ENCODE measurements at places on chromosomes 1 and 21.

GRCh38 chr1:91123773-91124172 lies 101.9 kb upstream of the ZNF644 start:
- no peak for DNase-seq

GRCh38 chr1:147077523-147077922 lies 94.7 kb downstream of the PRKAB2 start:
- no peak for DNase-seq

DNA sequence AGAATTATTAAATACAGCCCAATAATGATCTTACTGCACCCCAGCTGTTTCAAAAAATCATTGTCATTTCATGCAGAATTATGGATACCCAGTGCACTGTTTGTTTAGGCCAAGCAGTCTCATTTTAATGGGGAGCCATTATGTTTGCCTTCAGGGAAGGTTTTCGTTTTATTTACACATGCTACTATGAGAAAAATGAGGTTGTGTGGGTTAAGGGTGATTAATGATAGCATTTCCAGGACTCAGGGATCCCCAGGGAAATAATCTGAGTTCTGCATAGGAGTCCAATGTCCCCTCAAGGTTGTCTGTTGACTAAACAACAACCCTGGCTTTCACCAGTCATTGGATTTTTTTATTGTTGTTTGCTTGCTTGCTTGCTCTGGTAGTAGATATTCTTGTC lies 71.0 kb upstream of the ZP4 start:
- no peak for DNase-seq

- DNase-seq = no peak
These were observed 576.0 kb downstream of the KIF26B start for GRCh38 chr1:245730801-245731200.

DNA sequence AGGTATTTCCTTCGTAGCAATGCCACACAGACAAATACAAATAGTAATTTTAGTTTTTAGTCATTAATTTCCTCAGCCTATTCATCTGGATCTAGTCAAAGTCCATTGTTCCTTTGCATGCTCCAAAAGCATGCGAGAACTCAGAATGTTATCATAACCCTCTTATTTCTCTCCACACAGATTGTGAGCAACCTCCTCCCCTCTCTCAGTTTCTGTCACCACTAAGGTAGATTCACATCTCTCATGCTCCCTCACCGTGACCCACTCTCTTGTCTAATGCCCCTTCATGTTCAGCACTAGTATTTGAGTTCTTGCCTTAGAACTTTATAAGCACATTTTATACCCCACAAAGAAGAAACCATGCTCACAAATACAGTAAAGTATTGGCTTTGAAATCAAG lies 582.4 kb downstream of the PLA2G4A start:
- DNase-seq = no peak

DNA sequence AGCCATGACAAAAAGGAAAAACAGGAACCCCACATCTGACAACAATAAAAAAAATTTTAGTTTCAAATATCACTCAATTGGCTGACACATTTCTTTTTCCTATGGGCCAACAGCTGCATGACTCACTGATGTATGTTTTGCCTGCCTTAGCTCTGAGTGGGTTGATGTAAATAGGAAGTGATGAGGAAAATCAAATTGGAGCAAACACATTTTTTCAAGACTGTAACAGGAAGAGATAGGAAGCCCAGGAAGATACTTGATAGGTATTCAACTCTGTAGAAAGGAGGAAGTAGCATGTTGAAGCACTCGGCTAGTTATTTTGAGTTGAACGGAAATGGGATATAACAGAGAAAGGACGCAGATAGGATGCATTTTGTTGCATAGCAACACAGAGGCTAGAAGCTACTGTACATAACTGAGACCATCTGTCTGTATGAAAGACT lies 168.0 kb upstream of the NR5A2 start:
- no peak for DNase-seq

DNA sequence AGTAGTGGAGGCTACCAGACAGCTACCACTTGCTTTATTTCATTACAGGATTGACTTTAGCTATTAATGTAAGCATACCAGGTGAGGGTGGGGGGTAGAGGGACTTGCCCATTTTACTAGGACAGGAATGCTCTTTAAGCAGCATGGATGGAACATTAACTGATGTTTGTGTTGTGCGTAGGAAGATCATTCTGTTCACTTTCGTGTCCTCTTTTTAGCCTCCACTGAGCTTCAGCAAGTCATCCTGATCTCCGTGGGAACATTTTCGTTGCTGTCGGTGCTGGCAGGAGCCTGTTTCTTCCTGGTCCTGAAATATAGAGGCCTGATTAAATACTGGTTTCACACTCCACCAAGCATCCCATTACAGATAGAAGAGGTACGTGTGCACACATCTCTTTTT lies 29.3 kb downstream of the IFNGR2 start:
- no peak for DNase-seq

GRCh38 chr1:33030575-33030974 lies 6.1 kb downstream of the AK2 start:
- no peak for DNase-seq

GRCh38 chr1:48003741-48004531 lies 6.8 kb upstream of the TRABD2B start:
- DNase-seq = no peak

GRCh38 chr1:228507961-228508652 lies 20.9 kb downstream of the RNF187 start:
- no peak for DNase-seq
